ENCODE measurements at places on chromosomes 2 and 18. TPM values are rescaled to one million over a fixed set of nuclear protein-coding genes. Genes with fewer than 3 reads are reported as not detected.
A peak's percentile ranks its signal among the peaks of the same experiment; 100 is the strongest.

GRCh38 chr2:19299522-19299921 is 58.9 kb downstream of the OSR1 start:
- peak; percentile 50 for DNase-seq

CPO gene
- total RNA-seq, result 0.83 TPM

AMER3 gene
- total RNA-seq, result not detected

- no peak for DNase-seq
Observed at GRCh38 chr2:118861731-118862130, 14.3 kb upstream of the EN1 start.

NLRC4 gene
- total RNA-seq, result 0.78 TPM

ACADL gene
- 1.3 TPM for total RNA-seq

DNA sequence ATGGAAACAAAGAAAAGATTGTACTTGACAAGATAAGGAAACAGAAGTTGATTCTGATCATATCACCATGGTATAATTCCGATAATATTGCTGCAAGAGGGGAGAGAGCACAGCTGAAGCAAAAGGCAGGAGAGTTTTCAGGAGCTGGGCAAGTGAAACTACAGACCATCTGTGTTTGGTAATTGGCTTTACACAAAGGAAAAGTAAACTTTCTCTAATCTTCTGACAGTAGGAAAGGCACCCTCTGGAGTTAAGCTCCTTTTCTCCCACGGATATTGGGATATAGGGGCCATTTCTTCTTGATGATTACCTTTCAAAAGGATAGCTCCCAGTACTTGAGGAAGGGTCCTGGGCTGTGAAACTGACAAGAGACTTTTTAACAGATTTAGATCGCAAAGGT is 29.9 kb upstream of the REG3A start:
- no peak for DNase-seq

NCL gene
- total RNA-seq, result 191 TPM

GPBAR1 gene
- total RNA-seq, result 4.5 TPM

UPP2 gene
- total RNA-seq, result not detected

DNA sequence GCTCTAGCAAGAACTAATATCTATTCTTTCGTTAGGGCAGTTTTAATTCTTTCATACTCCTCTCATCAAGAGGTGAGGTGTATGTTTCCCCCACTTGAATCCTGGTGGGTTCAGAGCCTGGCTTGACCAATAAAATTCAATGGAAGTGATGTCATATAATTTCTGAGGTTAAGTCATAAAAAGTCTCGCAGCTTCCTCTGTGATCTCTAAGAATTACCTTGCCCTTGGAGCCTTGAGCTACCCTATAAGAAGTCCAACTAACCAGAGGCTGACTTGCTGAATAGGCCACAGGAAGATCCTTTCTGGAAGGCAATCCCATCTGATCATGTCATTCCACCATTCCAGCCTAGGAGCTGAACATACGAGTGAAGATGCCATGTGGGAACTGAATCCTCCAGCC is 26.1 kb upstream of the INO80D start:
- DNase-seq, result no peak

DNA sequence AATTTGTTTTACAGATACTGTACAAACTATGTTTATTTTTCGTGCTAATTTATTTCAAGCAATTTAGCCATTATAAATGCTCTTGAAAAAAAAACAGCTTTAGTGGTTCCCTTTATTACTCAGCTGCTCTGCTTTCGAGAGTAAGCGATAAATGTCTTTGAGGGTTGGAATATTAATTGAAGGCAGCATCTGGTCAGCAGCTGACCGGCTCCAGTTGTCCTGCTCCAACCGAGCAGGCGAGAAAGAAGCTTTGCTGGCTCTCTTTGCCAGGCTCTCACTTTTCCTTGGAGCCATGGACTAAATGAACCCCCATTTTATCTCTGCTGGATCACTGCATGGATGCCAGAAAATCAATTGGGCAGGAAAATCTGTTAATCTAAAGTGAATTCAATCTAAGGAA is 147.4 kb downstream of the LNPK start:
- no peak for DNase-seq

- DNase-seq, result no peak
Observed at GRCh38 chr2:70304498-70304897, 2.6 kb upstream of the FAM136A start.

DNA sequence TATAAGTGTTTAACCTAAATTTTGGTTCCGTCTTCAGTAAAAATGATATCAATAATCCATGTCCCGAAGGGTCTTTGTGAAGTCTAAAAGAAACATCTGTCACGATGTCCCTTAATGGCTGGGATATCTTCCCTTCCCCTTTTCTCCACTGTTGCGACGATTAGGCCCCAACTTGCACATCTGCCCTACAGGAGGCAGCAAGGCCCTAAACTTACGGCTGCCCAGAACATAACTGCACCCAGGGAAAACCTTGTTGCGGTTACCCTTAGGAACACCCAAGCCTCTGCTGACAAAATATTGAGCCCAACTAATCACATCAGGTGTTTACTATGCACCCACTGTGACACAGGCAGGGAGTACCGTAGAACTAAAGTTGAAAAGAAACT is 1.3 kb upstream of the SMAD2 start:
- no peak for DNase-seq

DNA sequence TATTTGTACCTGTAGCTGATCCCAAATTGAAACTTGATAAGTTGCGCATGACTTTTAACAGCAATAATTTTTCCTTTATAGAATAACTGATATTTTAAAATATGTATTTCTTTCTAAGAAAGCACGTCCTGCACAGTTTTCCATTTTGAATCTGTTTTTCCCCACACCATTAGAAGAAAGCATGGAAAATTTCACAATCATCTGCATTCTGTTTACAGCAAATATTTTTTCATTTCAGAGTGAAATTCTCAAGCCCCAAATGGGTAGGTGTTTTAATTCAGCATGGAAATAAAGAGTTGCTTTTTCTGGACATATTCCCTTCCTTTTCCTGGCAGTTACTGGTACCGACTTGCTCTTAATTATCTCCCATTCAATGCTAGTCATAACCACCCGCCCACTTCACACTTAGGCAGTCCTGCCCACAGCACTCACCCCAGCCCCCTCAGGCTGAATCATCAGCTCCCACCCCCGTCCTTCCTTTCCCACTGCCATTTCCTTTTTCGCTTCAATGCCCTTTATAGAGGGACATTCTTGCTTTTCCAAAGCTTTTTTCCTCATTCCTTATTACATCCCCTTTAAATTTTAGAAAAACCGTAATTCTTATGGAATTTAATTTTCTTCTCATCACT is 89.2 kb upstream of the GLS start:
- no peak for DNase-seq

DNA sequence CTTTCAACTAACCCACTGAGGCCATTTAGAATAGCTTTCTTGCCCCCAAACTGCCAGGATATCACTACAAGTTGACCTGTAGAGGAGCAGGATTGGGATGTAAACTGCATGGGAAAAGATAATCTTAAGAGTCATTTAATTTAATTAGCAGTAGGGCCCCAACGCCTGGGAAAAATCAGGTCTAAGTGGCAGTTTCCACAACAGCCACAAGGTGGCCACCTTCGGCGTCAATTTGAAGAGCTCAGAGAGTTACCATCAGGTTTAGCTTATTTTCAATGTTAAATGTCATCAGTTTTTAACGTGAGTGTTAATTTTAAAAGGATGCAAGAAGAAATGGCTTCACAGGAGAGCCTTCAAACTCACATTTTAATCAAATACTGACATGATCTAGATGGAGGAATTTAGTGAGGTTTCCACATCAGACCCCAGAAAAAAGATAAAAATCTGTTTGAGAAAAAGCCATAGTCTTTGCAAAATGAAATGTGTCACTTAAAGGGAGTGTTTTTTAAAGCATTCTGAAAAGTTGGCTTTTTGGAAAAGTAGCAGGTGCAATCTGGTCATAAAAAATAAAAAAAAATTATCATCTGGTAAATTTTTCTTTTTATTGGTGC is 77.3 kb upstream of the UPP2 start:
- DNase-seq, result peak; percentile 86

GRCh38 chr2:80854831-80855230 is 550.3 kb upstream of the LRRTM1 start:
- DNase-seq, result no peak

GRCh38 chr18:30134020-30134419 is 908.5 kb downstream of the DSC3 start:
- no peak for DNase-seq

COBLL1 gene
- 41.4 TPM for total RNA-seq

G6PC2 gene
- not detected for total RNA-seq

GRCh38 chr2:26521913-26522180 is 43.9 kb upstream of the OTOF start:
- DNase-seq, result no peak

- no peak for DNase-seq
Observed at GRCh38 chr18:12689256-12689850, 13.2 kb downstream of the CEP76 start.

GRCh38 chr2:204966245-204966644 is 421.0 kb downstream of the PARD3B start:
- no peak for DNase-seq

GRCh38 chr2:25230948-25231311 is 62.5 kb upstream of the POMC start:
- no peak for DNase-seq

GRCh38 chr2:696999-697627 is 19.9 kb upstream of the TMEM18 start:
- DNase-seq, result no peak

- no peak for DNase-seq
Observed at GRCh38 chr18:55588870-55589595, 1.0 kb upstream of the TCF4 start.

PDK1 gene
- total RNA-seq, result 10.9 TPM

MGAT4A gene
- 21.4 TPM for total RNA-seq

CCBE1 gene
- 2.9 TPM for total RNA-seq

DNA sequence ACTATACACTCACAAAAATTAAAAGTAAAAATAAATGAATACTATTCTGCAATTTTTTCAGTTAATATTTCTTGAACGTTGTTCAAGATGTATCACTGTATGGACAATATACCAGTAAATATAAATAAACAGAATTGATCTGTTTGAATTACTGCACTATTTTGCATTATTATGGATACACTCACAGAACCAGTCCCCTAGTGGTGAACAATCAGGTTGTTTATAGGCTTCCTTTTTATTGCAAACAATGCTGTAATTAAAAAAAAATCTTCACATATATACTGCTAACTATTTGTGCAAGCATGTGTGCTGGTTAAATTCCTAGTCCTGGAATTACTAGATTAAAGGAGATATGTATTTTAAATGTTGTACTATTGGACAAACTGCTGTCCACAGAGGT is 306.0 kb downstream of the FBXO15 start:
- DNase-seq, result no peak

DNA sequence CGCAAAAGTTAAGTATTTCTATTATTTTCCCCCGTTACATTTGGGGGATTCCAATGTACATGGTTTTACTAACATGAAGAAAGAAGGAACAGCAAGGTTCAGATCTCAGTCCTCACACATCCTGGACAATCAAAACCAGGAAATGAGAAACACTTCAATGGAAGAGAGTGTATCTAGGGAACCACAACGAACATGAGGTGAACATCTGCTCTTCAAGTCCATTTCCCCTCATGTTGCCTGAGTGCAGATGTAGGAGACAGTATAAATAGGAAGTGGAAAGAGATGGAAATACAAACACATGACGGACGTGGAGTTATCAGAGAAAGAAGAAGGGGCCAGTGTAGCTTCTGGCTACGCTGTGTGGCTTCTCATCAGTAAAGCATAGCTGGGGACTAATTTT is 52.6 kb downstream of the CHN1 start:
- DNase-seq, result no peak

DNA sequence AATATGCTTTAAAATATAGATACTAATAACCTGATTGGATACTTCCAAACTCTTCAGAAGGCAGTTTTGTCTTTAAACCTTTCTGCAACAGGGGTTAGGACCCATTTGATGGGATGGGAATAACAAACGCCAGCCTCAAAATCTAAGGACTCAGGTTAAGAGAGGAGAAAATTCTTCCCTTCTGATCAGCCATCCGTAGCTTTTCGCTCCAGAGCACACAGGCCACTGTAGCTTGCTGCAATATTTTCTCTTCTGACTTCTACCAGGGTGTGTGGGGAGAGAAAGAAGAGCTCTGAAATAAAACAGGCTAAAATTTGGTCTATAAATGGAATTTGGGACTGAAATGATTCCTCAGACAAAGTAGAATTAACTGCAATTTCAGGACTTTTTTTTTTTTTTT is 95.1 kb downstream of the ALPK2 start:
- DNase-seq, result no peak

DNA sequence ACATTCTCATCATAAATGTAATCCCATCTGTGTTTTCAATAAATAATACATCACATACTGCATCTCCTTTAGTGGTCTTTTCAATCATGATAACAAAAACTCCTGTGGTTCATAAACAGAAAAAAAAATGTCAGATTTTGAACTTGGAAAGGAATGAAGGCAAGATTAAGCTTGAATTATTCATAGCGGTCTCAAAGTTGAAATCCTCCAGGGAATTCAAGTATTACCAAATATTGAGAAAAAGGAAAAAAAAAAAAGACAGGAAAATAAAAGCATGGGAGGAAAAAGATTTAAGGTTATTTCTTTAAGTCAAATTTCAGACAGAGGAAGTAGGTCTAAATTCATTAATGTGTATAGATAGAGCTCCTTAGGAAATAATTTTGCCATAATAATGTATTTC is 92.1 kb downstream of the COLEC12 start:
- no peak for DNase-seq

DNA sequence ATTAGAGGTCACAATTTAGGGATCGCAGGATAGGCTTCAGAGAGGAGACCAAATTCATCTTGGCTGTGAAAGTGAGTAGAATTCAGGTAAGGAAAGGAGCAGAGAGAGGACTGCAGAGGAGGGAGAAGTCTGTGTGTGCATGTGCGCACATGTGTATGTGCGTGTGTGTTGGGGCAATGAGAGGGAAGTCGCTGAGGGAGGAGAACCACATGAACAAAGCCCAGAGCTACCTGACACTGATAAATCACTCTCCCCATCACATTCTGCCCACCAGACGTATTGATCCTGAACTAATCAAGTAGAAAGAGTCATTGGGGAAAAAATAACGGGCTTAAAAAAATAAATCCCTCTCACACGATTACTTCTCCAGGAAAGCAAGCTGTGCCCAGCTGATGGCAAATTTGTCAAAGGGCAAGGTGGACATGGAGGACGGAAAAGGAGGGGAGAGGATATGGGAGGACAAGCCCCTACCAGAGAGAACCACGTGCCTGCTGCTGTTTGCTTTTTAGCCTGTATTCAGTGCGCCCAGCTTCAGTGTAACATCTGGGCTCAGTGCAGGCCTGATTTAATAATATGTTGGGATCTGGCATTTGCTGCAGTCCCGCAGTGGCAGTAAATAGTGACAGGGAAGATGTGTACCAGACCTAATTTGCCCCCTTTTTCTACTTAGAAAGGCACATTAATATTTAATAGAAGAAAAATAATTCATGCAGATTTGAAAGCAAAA is 307.5 kb downstream of the C1D start:
- no peak for DNase-seq

- no peak for DNase-seq
Observed at GRCh38 chr2:181992776-181993175, 7.1 kb downstream of the PPP1R1C start.

DNA sequence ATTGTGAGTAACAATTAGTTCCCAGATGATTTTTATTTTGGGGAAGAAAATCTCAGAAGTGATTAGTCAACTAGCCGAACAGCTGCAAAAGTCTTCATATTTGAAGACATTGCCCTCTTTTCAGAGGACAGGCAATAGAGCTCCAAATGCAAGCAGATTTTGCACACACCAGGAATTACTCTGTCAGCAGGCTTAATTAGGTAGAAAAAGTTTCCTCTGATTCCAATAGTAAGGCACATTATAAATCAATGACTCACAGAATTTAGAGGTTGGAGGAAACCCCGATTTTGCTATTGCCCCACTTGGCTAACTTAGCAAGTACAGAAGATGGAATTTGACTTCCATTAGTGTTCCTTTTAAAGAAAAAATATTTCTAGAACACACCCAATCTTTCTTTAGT is 30.7 kb upstream of the SCN1A start:
- DNase-seq, result no peak

FTCDNL1 gene
- 1.2 TPM for total RNA-seq

Measured in esophagus muscularis mucosa (tissue), 4 donors.